T-helper 9 cell (primary cell): ENCODE measurements at places on chromosomes 7 and 10.

GRCh38 chr7:55499591-55499990 lies 72.7 kb downstream of the VOPP1 start:
- DNase-seq: no peak

DNA sequence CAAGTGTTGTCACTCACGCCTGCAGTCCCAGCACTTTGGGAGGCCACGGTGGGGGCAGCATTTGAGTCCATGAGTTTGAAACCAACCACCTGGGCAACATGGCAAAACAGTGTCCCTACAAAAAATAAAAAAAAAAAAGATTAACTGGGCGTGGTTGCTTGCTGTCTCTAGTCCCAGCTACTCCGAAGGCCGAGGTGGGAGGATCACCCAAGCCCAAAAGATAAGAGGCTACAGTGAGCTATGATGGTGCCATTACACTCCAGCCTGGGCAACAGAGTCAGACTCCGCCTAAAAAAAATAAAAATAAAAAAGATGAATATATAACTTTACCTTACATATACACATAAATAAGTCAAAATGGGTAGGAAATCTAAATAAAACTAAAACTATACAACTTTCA lies 2.5 kb upstream of the LMOD2 start:
- no peak for DNase-seq

- no peak for DNase-seq
These were observed 73.2 kb downstream of the INHBA start for GRCh38 chr7:41629711-41630111.

DNA sequence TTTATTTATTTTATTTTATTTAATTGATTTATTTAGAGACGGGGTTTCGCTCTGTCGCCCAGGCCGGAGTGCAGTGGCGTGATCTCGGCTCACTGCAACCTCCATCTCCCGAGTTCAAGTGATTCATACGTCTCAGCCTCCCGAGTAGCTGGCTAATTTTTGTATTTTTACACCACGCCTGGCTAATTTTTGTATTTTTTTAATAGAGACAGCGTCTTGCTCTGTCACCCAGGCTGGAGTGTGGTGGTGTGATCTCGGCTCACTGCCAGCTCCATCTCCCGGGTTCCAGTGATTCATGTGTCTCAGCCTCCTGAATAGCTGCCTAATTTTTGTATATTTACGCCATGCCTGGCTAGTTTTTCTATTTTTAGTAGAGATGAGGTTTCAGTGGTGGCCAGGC lies 34.2 kb downstream of the AP5Z1 start:
- no peak for DNase-seq

GRCh38 chr10:86250399-86250798 lies 116.2 kb downstream of the GRID1 start:
- no peak for DNase-seq

- no peak for DNase-seq
These were observed 87.8 kb downstream of the LCOR start for GRCh38 chr10:96919785-96920430.

DNA sequence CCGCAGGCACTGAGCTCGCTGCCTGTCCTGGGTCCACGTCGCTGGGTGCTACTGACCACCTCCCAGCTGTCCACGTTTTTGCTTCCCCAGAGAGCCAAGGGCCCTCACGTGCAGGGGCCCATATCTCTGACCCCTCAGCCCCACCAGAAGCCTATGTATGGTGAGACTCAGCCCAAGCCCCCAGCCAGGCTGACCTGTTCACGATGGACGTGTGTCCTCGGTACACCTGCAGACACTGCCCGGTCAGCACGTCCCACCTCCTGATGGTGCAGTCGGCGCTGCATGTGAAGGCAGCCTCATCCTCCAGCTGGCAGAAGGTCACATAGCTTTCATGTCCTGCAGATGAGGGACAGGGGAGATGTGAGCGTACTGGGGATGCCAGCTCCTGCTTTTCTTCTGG lies 9.9 kb downstream of the WDR86 start:
- DNase-seq: no peak

DNA sequence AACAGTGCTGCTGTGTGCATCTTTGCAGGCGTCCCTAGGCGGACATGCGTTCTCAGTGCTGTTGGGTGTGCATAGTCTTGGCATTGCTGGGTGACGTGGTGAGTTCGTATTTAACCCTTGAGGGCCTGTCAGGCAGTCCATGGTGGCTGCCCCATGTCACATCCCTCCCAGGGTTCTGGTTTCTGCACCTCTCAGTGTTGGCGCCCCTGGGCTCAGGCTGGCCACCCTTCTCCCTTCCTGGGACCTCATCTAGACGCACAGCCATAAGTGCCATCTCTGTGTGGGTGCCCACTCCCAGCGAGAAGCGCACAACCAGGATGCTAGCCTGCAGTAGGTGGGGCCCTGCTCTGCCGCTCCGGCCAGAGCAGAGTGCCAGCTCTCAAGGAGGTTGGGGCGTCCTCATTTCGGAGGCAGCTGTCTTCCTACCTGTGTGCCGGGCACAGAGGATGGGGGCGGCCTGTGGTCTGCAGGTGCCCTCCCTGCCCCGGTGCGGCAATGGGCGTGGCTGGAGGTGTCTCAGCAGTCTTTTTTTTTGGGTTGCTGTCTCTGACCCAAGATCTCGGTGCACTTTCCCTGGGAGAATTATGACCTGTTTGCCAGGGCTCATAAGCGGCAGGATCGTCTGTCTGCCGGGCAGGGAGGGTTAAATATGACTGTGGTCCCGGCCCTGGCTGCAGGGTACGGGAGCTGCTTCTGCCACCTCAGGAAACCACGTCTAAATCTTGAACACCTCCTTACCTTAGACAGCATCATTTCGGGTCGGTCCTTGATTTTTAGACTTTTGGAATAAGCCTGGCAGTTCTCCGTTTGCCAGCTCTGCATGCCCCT lies 6.5 kb downstream of the INPP5A start:
- no peak for DNase-seq

GRCh38 chr7:49775949-49776443 lies 2.6 kb downstream of the VWC2 start:
- DNase-seq: no peak

DNA sequence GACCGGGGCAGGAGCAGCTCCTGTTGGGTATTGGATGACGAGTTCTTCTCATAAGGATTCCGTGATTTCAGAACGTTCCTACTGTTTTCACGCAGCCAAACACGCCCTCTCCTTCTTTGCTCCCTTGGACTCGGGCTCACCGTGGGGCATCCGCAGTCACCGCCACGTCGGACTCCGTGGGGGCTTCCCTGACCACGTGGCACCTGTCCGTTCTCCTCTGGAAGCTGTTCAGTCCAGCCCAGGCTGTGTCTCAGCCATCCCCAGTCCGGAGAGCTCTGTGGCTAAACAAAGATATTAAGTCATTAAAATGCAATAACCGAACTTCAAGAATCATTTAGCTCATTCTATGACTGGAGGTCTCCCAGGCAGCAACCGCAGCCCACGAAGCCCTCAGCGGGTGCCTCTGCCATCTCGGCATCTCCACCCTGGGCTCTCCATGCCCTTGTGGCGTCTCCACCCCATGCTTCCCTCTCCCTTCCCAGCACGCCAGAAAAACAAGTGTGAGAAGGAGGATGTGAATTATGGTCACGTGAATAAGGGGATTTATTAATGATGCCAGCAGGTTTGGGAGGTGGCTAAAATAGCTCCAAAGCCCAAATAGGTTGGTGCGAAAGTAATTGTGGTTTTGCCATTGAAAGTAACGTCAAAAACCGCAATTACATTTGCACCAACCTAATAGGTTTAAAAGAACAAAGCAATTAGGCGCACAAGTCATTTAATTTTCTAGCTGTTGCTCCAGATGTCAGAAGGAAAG lies 224.6 kb upstream of the PPP2R2D start:
- no peak for DNase-seq

GRCh38 chr7:26500749-26501352 lies 209.2 kb downstream of the SNX10 start:
- no peak for DNase-seq

- no peak for DNase-seq
These were observed 31.4 kb downstream of the CCNJ start for GRCh38 chr10:96074776-96075175.
